Breast epithelium (tissue), 4 donors: ENCODE measurements at places on chromosomes 7 and 10. TPM values are rescaled to one million over a fixed set of nuclear protein-coding genes. Genes with fewer than 3 reads are reported as not detected.

DNA sequence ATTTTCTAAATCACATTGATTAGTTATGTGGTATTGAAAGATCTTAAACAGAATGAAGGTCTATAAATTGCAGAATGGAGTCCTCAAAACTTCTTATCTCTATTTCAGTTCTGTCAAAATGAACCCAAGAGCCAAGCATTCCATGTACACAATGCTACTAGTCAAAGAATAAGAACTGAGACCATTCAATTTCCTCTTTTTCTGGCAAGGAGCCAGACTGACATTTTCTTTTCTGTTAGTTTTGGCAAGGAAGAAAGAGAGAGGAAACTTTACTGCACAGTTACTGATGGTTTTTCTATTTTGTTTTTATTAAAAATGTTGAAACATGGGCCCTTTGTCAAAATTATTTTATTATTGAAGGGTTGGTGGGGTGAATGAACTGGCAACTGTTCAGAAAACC is 181.8 kb upstream of the FERD3L start:
- no peaks in the 10 kb centered on the region for H3K4me1 ChIP-seq
- DNase-seq, result no peak
- H3K36me3 ChIP-seq, result no peaks in the 10 kb centered on the region
- H3K27ac ChIP-seq, result no peak overlapping the region
- no peak overlapping the region for H3K4me3 ChIP-seq

GRCh38 chr10:127318396-127318795 is 122.0 kb upstream of the INSYN2A start:
- no peaks in the 10 kb centered on the region for H3K27me3 ChIP-seq
- no peak overlapping the region for H3K27ac ChIP-seq
- no peaks in the 10 kb centered on the region for H3K4me1 ChIP-seq
- DNase-seq, result no peak
- H3K4me3 ChIP-seq, result no peak overlapping the region

The TSPAN15 gene
- 89.5 TPM for total RNA-seq

DNA sequence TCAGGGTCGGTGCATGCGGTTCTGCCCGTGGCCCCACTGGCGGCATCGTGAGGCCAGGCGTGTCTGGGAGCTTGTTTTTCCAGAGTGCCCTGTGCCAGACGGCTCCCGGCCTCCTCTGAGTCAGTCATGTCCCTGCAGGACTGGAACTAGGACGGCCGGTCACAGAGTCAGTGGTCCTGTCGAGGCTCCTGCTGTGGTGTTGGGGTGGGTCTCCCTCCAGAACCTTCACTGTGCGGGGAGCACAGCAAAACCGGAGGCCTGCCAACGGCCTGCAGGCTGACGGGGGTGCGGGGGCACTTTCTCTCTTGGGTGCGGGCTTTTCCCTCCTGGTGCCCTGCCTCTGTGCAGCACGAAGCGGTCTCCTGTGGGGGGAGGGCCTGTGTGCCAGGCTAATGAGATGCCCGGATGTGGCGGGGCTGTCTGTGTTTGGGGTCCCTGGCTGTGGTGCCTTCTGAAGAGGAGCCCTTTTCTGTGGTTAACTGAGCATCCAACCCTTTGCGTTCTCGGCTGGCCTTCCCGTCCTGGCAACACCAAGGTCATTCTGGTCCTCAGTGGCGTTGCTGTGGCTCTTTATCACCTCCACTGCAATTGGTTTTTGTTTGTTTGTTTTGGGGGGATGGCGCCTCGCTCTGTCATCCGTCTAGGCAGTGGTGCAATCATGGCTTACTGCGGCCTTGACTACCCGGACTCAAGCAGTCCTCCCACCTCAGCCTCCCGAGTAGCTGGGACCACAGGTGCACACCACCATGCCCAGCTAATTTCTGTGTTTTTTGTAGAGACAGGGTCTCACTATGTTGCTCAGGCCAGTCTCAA is 8.0 kb downstream of the GET4 start:
- no peaks in the 10 kb centered on the region for H3K27me3 ChIP-seq
- DNase-seq, result no peak
- no peaks in the 10 kb centered on the region for H3K36me3 ChIP-seq
- no peak overlapping the region for H3K27ac ChIP-seq

The PNLIP gene
- not detected for total RNA-seq

The MUC12 gene
- total RNA-seq, result 1.4 TPM

The PRKRIP1 gene
- 17.3 TPM for total RNA-seq

- H3K4me3 ChIP-seq, result no peak overlapping the region
- DNase-seq, result no peak
- no peak overlapping the region for H3K27ac ChIP-seq
Measured at GRCh38 chr10:47054974-47055373, 143.7 kb downstream of the PTPN20 start.

GRCh38 chr7:24917510-24918239 is 62.3 kb downstream of the OSBPL3 start:
- H3K27me3 ChIP-seq, result no peaks in the 10 kb centered on the region
- no peak overlapping the region for H3K27ac ChIP-seq
- no peaks in the 10 kb centered on the region for H3K4me1 ChIP-seq
- H3K36me3 ChIP-seq, result no peaks in the 10 kb centered on the region
- no peak overlapping the region for H3K4me3 ChIP-seq
- no peak for DNase-seq

The ACSM6 gene
- total RNA-seq, result not detected

- no peaks in the 10 kb centered on the region for H3K27me3 ChIP-seq
- no peak for DNase-seq
Measured at GRCh38 chr7:77587272-77587671, 50.2 kb downstream of the PTPN12 start.

The OR6V1 gene
- not detected for total RNA-seq

The ZNF862 gene
- 21.4 TPM for total RNA-seq

DNA sequence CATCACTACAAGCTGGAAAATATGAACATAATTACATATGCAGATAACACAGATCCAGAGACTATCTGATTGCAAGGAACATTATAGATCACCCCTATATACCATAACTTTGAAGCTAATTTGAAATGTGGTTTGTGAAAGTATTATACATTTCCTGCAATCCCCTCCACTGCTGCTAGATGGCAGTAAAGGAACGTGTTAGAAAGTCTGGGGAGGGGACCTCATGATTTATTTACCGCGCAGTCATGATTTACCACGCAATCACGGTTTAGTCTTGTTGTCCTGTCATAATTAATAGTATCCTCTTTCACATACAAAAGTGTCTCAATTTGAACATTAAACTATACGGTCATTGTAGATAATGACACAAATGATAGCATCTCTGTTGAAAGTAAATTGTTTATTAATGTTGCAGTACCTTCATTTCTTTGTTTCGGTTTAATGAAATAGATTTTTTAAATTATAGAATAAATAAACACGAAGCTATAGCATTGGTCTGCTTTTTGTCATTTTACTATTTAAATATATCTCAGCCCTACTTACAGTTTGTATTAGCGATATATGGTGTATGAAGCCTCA is 145.3 kb upstream of the PRSS1 start:
- H3K4me1 ChIP-seq, result no peaks in the 10 kb centered on the region
- H3K4me3 ChIP-seq, result no peak overlapping the region
- H3K36me3 ChIP-seq, result no peaks in the 10 kb centered on the region
- DNase-seq, result no peak
- no peaks in the 10 kb centered on the region for H3K27me3 ChIP-seq
- no peak overlapping the region for H3K27ac ChIP-seq

DNA sequence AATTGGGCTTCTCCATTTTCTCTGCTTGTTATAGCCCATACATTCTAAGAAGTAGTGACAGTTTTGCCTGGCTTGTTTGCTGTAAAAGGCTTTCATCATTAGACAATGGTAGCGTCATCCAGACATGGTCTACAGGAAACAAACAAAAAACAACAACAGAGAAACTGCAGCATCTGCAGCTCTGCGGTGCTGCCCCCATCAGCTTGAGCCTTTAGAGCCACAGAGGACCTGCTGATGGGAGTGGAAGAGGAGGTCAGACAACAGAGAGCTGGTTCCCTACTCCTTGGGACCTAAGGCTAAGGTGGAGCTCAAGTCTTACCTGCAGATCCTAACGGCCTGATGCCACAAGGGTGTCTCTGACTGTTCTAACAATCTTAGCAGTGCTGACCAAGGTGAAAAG is 3.1 kb downstream of the INA start:
- DNase-seq, result no peak
- H3K27ac ChIP-seq, result no peak overlapping the region
- H3K36me3 ChIP-seq, result no peaks in the 10 kb centered on the region
- H3K4me1 ChIP-seq, result no peaks in the 10 kb centered on the region

DNA sequence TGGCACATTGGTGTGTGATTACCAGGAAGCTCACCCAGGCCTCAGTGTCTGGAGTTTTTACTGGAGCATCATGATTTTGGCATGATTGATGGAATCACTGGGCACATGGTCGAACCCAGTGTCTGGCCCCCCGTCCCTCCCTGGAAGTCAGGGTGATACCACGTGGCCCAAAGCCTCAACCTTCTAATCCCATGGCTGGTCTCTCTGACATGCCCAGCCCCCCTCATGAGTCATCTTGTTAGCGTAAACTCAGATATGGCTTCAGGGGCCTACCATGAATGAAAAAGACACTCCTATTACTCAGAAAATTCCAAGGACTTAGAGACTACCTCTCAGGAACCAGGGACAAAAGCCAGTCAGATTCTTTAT is 109.3 kb downstream of the GRK5 start:
- peak overlapping the region; percentile 3 for H3K27ac ChIP-seq
- H3K4me1 ChIP-seq, result no peaks in the 10 kb centered on the region
- no peaks in the 10 kb centered on the region for H3K36me3 ChIP-seq
- no peak for DNase-seq

- no peak for DNase-seq
- H3K4me1 ChIP-seq, result no peaks in the 10 kb centered on the region
- H3K27ac ChIP-seq, result peak overlapping the region; percentile 19
- H3K4me3 ChIP-seq, result no peak overlapping the region
Measured at GRCh38 chr7:66553001-66553400, 75.7 kb upstream of the KCTD7 start.

GRCh38 chr7:12759151-12759550 is 71.7 kb downstream of the ARL4A start:
- no peaks in the 10 kb centered on the region for H3K27me3 ChIP-seq
- H3K36me3 ChIP-seq, result no peaks in the 10 kb centered on the region
- no peak overlapping the region for H3K4me3 ChIP-seq
- H3K27ac ChIP-seq, result no peak overlapping the region

DNA sequence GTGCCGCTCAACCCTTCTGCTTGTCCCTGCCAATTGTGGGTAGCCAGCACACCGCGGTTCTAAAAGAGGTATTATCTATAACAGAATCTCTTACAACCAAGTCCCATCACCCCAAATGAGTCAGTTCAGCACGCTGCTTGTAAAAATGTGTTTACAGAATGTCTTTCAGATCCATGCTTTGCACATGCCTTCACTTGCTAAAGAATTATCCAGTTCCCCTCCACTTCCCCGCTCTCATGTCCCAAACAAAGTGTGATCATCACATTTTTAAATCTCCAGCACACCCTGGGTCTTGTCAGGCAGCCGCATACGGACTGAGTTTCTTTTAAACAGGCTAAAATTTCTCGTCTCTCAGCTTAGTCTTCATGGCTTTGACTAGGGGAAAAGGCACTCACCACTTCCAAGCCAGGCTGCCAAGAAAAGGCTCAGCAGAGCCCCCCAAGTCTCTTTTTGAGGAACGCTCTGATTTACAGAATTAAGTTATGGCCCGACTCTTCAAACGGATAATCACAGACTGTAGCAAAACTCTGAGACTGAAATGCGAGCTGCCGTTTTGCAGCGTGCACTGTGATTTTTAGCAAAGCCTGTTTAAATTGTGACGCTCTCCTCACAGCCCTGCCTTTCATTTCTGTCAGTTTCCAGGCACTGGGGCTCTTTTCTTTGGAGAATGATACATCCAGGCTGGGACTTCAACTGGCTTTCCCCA is 29.8 kb upstream of the FGFR2 start:
- H3K36me3 ChIP-seq, result no peaks in the 10 kb centered on the region
- H3K4me1 ChIP-seq, result no peaks in the 10 kb centered on the region
- no peak overlapping the region for H3K27ac ChIP-seq
- no peaks in the 10 kb centered on the region for H3K27me3 ChIP-seq

DNA sequence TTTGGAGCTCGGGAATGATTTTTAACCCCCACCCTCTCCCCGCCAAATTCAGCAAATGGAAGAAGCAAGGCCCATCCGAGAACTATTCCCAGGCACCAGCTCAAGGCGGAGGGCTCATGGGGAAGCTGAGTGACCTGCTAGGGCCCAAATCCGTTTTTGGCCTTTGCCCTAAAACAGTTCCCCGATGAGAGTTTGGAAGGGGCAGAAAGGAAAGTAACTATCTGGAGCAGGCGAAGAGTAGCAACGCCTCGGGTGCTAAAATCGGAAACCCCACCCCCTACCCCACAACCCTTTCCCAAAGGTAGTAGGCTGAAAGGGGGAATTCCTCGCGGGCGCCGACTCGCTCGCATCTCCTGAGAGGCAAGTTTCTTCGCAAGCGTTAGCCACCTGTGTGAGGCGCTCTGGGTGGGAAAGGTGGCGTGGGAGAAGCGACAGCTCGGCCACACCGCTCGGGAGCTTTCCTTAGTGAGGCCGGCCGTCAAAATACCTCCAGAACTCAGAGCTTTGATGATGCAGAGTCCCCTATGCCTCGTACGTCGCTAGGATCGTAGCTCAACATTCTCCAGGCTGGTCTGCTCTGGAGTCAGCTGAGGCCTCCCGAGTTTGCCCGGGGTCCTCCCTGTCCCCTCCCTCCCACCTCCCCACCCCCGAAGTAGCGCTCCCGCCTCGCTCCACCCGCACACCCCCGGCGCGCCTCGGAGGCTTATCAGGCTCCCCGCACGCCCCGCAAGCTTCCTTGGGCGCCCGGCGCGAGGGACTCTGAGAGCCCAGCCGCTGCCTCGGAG is 642 bp upstream of the PRKG1 start:
- DNase-seq, result no peak
- no peaks in the 10 kb centered on the region for H3K4me1 ChIP-seq
- no peaks in the 10 kb centered on the region for H3K27me3 ChIP-seq
- peak overlapping the region; percentile 90 for H3K27ac ChIP-seq

DNA sequence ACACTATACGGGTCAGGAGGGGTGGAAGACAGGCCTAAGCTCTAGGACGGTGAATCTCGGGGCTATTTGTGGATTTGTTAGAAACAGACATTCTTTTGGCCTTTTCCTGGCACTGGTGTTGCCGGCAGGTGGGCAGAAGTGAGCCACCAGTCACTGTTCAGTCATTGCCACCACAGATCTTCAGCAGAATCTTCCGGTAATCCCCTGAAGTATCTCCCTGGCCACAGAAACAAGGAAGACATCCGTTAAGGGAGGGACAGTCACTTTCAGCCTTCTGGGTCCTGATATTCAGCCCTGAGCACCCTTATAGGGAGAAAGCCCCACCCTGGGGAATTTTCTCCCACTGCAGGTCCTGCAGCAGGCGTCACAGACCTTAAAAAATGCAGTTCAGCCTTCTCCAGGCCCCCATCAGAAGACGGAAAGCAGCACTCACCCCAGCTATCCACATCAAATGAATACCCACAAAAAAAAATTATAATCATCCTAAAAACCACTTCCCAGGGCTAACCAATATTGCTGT is 23.2 kb downstream of the PLAC9 start:
- no peaks in the 10 kb centered on the region for H3K27me3 ChIP-seq
- H3K27ac ChIP-seq, result peak overlapping the region; percentile 79
- no peaks in the 10 kb centered on the region for H3K36me3 ChIP-seq

GRCh38 chr7:148011753-148012152 is 578.8 kb upstream of the C7orf33 start:
- H3K27ac ChIP-seq, result no peak overlapping the region
- no peak for DNase-seq
- no peaks in the 10 kb centered on the region for H3K36me3 ChIP-seq
- no peaks in the 10 kb centered on the region for H3K4me1 ChIP-seq
- no peak overlapping the region for H3K4me3 ChIP-seq
